ENCODE measurements at places on chromosomes 1 and 21.

DNA sequence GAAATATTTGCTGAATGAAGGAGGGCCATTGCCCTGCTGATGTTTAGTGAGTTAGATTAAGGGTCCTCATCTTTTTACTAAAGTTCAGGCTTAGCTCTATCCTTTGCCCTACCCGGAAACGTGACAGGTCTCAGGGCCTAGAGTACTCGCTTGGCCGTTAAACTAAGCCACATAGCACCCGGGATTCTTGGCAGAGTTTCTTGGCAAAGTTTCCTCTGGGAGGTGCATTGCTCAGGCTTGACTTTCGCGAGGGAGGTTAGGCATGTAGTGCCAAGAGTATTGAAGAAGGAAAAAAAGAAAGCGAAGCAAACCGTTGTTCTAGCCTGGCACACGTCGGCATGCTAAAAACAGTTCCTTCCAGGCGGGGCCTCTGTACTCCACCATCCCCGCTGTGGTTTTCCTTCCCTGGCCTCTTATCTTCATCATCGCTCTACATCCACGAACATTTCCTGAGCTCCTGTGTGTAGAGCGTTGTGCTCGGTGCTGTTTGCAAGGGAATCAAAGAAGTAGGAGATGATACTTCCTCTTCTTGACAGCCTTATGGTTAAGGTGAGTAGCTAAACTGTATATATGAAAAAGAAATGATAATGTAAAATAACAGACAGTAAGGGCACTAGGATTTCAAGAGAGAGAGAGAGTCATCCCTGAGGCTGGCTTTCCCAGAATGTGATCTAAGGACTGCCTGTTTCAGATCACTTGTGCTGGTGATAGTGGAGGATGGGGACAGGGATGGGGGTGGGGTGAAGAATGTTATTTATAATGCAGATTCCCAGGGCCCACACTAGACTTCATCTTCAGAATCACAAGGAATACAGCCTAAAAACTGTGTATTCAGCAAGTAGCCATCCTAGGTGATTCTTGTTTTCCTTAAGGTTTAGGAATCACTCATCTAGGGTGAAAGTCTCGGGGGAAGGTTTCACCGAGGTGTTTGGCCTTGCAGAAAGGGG lies 18.8 kb downstream of the RNF220 start:
- DNase-seq = peak; percentile 19

- DNase-seq = no peak
Observed at GRCh38 chr1:45886229-45886628, 82.8 kb downstream of the MAST2 start.

GRCh38 chr1:156559797-156560385 lies 12.5 kb downstream of the IQGAP3 start:
- DNase-seq = no peak

DNA sequence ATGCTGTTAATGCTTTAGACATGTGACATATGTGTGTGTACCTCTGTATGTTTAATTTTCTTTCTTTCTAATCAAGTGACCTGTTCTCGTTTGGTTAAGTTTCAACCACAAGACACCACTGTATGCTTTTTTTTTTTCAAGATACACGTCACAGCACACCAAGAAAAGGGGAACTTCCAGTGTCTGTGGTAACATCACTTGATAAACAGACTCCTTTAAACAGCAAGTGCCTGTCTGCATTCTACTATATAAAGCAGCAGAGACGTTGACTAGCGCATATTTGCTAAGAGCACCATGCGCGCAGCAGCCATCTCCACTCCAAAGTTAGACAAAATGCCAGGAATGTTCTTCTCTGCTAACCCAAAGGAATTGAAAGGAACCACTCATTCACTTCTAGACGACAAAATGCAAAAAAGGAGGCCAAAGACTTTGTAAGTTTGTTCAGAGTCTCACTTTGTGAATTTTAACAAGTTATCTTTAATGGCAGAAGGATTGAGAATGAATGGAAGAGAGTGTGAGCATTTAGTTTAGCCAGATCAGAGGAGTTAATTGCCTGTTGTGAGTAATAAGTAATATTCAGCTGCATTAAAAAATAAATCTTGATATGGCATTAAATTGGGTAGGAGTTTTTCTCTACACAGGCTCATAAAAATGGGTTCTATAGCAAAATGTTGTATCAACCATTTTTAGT lies at the start of gene RGS1:
Gene RGS1, plus strand, starts transcription at position 275 of the 691 bp plus-strand sequence. Its CDS starts 20 bp downstream, at position 295.
- no peak for DNase-seq

GRCh38 chr21:45325206-45326168 lies 37.8 kb upstream of the POFUT2 start:
- no peak for DNase-seq

DNA sequence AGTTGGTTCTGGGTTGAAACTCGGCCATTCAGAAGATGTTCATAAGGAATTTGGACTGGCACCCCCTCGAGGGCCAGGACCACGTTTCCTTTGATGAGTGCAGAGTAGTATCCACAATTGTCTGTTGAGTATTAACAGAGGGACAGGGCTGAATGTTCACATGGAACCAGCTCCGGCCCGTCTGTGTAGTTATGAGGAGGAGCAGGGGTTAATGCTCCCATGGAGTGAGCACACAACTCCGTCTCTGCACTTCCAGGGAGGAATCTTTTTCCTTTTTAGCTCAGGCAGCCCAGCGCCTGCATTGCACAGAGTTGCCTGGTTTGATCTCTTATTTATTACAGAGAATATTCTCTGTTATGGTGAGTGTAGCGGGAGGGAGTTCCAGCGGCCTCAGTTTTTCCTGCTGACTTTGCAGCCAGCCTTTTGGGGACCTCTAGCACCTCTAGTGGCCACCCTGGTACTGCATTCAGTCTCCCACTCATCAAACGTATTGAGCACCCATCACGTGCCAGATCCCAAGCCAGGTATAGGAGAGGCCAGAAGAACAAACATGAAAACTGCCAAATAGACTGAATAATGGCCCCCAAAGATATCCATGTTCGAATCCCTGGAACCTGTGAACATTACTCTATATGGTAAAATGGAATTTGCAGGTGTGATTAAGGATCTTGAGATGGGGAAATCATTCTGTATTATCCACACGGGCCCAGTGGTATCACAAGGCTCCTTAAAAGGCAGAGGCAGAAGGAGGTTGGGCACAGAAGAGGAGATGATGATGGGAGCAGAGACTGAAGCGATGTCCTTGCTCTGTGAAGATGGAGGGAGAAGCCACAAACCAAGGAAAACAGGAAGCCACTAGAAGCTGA lies 167.7 kb upstream of the CSF3R start:
- DNase-seq = peak; percentile 42

GRCh38 chr1:87058343-87058649 lies 143.9 kb downstream of the HS2ST1 start:
- no peak for DNase-seq

GRCh38 chr1:237166593-237167101 lies 124.7 kb downstream of the RYR2 start:
- DNase-seq = no peak
